ENCODE measurements at places on chromosomes 11 and 22.

- no peak for DNase-seq
Observed at GRCh38 chr11:84227970-84228665, 942.0 kb upstream of the CCDC90B start.

DNA sequence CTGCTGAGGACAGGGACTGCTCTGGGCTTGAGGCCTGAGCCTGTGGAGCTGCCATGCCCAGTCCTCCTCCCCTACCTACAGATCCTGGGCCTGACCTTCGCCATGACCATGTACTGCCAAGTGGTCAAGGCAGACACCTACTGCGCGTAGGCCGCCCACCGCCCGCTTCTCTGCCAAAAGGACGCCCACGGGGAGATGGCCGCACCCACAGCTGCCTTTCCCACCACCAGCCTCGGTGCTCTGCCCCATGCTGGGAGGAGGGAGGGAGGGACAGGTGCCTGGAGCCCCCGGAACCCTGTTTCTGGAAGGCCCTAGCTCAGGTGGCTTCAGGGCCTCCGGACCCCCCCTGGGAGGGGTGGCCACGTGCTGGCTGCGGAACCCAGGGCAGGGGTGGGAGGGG, 23.8 kb downstream of the TSPAN4 start:
- no peak for DNase-seq

DNA sequence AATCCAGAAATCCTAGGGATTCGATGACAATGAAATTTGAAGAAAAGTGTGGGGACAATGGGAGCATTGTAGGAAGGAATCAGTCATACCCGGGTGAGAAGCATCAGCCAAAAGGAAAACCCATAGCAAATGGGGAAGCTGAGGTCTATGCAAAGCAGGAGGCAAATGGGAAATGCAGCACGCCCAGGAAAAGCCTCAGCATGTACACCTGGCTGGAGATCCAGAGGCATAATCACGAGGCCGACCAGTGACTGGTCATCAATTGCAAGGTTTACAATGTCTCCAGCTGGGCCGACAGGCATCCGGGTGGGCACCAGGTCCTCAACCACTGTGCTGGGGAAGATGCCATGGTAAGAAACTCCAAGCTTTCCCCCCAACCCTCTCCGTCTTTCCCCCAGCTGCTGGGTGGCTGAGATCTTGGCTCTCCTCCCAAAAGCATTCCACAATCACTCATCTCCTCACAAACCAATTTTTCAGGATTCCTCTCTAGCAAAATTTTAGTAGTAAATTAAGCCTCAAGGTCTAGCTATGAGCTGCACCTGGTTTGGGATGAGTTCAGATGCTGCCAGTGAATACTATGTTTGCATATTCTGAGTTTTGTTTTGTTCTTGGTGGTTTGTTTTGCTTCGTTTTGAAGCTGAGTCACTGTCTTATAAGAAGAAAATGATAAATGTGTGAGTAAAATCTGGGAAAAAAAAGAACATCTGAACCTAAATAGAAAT, 98.0 kb upstream of the OR5AK2 start:
- DNase-seq, result no peak

GRCh38 chr11:26199331-26200095, 132.4 kb upstream of the ANO3 start:
- DNase-seq, result peak; percentile 29

DNA sequence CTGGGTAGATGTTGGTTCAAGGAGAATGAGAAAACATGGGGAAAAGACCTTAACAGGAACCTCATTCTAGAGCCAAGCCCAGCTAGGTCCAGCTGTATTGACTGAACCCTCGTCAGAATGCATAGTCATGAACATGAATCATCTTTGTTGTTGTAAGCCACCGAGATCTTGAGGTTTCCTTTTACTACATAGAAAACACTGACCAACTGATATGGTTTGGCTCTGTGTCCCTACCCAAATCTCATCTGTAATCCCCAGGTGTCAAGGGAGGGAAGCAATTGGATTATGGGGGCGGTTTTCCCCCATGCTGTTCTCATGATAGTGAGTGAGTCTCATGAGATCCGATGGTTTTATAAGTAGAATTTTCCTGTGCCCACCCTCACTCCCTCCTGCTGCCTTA, 19.4 kb upstream of the PHOX2A start:
- DNase-seq, result peak; percentile 50

- DNase-seq, result no peak
Observed at GRCh38 chr22:24102366-24103200, 78.7 kb upstream of the SUSD2 start.

GRCh38 chr22:41550952-41551491, 6.8 kb upstream of the POLR3H start:
- no peak for DNase-seq

- peak; percentile 35 for DNase-seq
Observed at GRCh38 chr11:67060111-67060522, 3.5 kb downstream of the RHOD start.

DNA sequence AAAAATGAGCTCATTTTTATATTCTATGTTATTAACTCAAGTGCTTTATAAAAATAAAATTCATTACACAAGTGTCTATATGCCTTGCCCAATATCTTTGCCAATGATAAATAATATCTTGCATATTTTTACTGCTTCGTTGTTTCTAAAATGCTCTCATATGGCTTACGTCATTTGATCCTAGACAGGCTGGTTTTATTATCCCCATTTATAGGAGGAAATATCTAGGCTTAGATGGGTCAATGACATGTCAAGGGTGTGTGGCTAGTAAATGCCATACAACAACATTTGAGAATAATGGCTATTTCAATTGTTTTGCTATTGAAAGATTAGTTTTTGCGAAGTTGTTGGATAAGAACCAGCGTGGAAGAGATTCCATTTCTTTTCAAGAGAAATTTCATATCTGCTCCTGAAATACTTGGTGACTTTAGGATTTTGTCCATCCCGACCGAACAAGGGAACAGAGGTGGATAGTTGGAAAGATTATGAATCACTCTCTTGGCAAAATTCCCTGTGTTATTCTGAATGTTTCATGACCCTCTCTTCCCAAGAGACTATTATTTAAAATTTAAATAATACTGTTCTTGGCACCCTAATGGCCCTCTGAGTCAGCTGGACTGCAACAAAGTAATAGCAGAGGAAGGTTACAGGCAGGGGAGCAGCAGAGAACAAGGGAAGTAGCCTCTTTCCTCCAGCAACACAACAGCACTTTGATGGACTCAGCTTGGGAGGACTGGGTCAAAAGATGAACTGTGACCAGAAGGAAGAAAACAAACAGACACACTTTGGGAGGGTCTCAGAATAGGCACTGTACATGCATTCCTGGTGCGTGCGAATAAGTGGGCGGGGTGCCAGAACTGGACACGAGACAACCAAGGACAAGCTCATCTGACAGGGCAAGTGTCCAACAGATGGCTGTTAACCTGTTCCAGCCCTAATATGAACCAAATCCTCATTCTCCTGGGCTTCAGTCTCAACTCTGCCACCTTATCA, 94.5 kb downstream of the ME3 start:
- peak; percentile 92 for DNase-seq
